NCI-H1436 treated with DMSO at 0.1 percent for 48 hours (cell line): ENCODE measurements at places on chromosomes 2 and 18.

DNA sequence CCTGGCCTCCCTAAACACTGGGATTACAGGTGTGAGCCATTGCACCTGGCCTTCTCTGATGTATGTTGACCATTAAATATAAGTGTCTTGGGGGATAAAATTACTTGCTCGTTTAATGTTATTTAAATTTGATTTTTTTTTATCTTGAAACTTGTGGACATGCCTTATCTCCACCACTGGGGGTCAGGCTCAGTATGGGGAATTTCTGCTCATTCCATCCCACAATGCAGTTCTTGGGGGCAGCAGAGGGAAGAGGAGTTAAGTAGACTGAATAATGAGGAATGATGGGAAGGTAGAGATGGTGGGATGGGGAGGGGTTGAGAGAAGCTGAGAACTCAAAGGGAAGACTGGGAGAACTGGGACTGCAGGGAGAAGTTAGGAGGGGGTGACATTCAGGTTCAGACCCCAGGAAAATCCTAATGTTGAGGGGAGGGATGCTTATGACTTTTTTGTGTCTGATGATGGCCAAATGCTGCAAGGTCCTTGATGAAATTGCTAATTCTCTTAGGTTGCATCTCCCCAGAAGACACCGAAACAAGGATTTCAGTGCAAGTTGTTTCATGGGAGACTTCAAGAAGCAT, 174.2 kb downstream of the MIB1 start:
- DNase-seq = no peak

GRCh38 chr2:207202645-207203044, 36.9 kb upstream of the KLF7 start:
- no peak for DNase-seq

DNA sequence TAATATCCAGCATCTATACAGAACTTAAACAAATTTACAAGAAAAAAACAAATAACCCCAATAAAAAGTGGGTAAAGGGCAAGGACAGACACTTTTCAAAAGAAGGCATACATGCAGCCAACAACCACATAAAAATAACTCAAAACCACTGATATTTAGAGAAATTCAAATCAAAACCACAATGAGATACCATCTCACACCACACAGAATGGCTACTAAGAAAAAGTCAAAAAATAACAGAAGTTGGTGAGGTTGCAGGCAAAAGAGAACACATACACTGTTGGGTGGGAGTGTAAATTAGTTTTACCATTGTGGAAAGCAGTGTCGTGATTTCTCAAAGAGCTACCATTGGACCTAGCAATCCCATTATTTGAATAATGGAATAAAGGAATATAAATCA, 1973.9 kb upstream of the LRRTM1 start:
- DNase-seq = no peak

DNA sequence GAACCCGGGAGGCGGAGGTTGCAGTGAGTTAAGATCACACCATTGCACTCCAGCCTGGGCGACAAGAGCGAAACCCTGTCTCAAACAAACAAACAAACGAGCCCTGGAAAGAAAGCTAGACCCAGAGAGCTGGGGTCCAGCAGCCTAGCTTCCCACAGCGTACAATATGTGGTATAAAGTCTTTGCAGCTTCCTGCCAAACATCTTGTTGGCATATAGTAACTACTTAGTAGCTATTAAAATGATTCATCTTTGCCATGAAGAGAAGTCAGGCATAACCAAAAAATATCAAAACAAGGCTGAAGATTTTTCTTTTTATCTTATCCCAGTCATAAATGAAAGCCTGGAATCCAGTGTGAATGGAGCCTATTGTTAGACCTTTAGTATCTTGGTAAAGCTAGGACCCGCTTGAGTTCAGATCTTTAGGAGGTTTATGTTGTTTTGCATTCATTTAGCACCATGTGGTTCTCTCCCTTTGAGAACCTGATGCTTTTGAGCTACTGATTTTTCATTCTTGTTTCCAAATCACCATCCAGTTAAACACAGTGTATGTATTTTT, 139.7 kb upstream of the NOSTRIN start:
- no peak for DNase-seq

- no peak for DNase-seq
These were observed 17.5 kb downstream of the CAPN13 start for GRCh38 chr2:30789670-30790210.

- no peak for DNase-seq
These were observed 28.8 kb downstream of the LONRF2 start for GRCh38 chr2:100293341-100294161.
